ENCODE measurements at places on chromosomes 4 and X.

- DNase-seq = no peak
Observed at GRCh38 chrX:15748841-15749240, 10.8 kb downstream of the CA5B start.

DNA sequence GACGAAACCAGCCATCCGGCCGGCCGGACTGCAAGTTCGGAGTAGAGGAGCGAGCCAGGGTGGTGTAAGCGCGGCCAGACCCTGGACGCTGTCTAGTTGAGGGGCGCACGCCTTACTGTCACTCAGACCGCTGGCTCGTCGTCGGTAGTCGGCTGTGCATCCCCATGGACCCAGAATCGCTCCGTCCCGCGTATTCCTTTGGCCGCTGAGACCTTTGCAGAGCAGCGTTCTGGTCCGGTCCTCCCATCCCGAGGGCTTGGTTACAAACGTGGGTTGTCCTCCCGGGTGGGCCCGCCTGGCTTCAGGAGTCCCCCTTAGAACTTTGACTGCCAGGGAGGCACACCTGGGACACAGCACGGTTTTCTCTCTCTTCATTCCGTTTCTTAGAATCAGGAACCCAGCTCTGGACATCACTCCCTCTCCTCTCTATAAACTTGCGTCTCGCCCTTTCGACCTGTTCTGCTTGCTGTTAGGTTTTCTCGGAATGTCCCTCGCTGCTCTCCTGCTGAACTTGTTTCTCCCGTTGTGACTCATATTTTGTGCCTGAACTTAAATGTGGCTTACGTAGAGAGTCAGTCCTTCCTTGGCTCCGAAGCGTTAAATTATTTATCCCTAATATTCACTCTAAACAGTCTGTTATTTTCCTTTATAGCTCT lies 672 bp downstream of the PGM2 start:
- peak; percentile 12 for DNase-seq

DNA sequence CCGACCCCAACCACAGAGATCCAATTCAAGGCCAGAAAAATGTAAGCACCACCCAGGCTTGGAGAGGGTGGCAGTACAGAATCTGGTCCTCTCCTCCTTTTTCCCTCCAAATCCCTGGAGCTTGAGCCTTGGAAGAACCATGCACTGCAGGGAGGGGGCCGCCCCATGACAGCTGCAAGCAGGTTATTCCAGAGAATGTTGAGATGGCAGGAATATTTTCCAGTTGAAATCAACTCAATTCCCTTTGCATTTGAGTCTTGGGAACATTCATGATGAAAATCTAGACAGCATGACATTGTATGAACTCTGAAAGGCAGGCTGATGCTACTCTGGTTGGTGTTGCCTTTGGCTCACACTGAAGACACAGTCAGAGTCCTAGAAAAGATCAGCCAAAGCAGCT lies 386.6 kb upstream of the FGF16 start:
- DNase-seq = no peak

GRCh38 chrX:132795181-132795580 lies 163.2 kb downstream of the HS6ST2 start:
- no peak for DNase-seq

DNA sequence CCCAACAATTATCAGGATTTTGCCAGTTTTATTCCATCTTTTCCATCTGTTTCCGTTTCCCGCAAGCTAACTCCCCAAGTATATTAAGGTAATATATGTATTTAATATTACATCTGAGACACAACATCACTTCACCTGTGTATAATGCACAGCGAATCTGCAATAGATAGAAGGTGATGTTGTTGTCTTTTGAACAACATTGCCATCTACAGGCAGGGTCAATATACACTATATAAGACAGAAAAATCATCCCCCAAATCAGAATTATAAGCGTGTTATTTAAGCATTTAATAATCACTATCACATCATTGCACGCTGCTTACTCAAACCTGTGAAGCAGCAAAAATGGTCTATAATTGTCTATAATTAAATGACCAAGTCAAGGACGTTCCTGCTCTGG lies 1115.5 kb downstream of the NLGN4X start:
- DNase-seq = no peak

DNA sequence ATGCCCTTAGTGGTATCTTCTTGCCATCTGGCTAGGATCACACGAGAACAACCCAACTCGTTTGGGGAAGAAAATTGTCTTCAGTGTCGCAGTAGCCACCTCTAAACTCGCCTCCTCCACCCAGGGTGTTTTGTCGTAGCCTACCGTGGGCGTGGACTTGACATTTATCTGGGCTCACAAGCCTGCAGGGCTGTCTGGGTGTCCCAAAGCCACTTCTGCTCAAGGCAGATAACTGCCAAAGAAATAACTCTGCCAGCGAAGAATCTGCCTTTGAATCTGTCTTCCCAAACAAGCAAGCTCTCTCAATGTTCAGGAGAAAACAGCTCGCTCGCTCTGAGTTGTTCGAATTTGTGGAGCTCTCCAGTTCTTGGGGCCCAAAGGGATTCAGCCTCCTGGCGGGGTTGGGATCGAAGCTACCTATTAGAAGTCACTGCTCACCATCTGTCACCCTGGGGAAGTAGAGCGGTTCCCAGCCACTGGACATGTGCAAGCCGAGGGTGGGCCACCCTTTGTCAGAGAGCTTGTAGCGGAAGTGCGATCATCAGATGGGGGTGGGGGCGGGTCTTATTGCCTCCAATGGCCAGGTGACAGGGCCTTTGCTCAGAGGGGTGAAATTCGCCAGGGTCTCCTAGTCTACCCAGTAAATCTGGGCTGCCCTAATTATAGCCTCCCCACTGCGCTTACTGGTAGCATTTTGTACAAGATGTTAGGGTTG lies 14.8 kb downstream of the BLOC1S4 start:
- no peak for DNase-seq

DNA sequence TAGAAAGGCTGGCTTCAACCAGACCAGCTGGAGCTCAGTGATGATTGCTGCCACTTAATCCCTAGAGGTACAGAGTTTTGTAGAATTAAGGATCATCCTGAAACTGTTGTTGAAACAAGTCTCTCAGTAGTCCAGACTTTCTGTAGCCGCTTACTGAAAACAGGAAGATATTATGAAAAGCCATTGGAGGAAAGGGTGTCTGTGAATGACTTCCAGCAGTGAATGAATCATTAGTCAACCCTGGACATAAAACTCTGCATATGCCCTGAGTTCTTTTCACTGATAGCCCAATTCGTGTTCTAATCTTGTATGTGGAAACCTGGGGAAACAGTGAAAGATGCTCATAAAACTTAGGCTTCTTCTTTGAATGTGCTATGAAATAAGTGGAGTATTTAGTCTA lies 14.8 kb downstream of the HOPX start:
- no peak for DNase-seq

Data from activated naive CD4-positive, alpha-beta T cell treated with anti-CD3 and anti-CD28 coated beads, Interleukin-2, amount 50 U/mL, for 16 hours (primary cell).